ENCODE measurements at places on chromosomes 6 and 20. TPM values are rescaled to one million over a fixed set of nuclear protein-coding genes. Genes with fewer than 3 reads are reported as not detected.

Gene ADGRF1
- polyA plus RNA-seq: 35.3 TPM

Gene CST2
- not detected for polyA plus RNA-seq

Gene DTD1
- 68.3 TPM for polyA plus RNA-seq

Gene TFEB
- 3.0 TPM for polyA plus RNA-seq

Gene FAM184A
- 0.14 TPM for polyA plus RNA-seq

DNA sequence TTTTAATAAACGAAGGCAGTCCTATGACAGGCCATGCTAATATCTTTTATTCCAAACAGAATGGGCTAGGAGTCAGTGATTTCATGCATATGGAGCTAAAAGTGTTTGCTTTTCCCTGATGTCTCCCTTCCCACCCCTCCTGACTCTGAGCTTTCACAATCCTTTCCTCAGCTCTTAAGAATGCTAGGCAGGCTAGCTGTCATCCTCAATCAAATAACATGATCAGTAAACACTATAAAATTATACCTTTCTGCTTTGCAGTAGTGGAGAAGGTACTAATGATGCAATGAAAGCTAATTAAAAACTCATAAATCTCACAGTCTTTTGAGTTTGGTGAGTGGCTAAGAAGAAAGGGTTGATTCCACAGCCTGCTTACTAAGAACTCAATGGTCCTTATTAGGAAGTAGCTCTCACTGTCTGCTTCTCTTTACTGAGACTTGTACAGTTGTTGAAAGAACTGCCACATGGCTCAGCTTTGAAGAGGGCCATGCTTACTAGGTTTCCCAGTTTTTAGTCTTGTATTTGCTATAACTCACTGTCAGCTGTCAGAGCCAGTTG is 250.9 kb upstream of the JAG1 start:
- no peak overlapping the region for H3K4me3 ChIP-seq
- no peaks in the 10 kb centered on the region for H3K27me3 ChIP-seq
- H3K27ac ChIP-seq: no peak overlapping the region
- DNase-seq: no peak
- peaks cover 41% of the 10 kb centered on the region for H3K4me1 ChIP-seq

GRCh38 chr6:35317483-35318195 is 20.0 kb downstream of the DEF6 start:
- no peak for DNase-seq
- peaks cover 22% of the 10 kb centered on the region for H3K36me3 ChIP-seq
- no peak overlapping the region for H3K27ac ChIP-seq
- peaks cover 10% of the 10 kb centered on the region for H3K4me1 ChIP-seq
- H3K27me3 ChIP-seq: no peaks in the 10 kb centered on the region
- peak overlapping the region; percentile 69 for H3K4me3 ChIP-seq

GRCh38 chr20:42775037-42775436 is 414.7 kb downstream of the PTPRT start:
- no peaks in the 10 kb centered on the region for H3K27me3 ChIP-seq
- no peak for DNase-seq
- no peak overlapping the region for H3K27ac ChIP-seq
- no peaks in the 10 kb centered on the region for H3K36me3 ChIP-seq
- no peaks in the 10 kb centered on the region for H3K4me1 ChIP-seq
- no peak overlapping the region for H3K4me3 ChIP-seq

- no peaks in the 10 kb centered on the region for H3K36me3 ChIP-seq
- no peak for DNase-seq
- H3K4me3 ChIP-seq: no peak overlapping the region
- peaks cover 17% of the 10 kb centered on the region for H3K4me1 ChIP-seq
- no peak overlapping the region for H3K27ac ChIP-seq
- H3K27me3 ChIP-seq: no peaks in the 10 kb centered on the region
Observed at GRCh38 chr20:43977252-43977651, 62.6 kb downstream of the TOX2 start.

DNA sequence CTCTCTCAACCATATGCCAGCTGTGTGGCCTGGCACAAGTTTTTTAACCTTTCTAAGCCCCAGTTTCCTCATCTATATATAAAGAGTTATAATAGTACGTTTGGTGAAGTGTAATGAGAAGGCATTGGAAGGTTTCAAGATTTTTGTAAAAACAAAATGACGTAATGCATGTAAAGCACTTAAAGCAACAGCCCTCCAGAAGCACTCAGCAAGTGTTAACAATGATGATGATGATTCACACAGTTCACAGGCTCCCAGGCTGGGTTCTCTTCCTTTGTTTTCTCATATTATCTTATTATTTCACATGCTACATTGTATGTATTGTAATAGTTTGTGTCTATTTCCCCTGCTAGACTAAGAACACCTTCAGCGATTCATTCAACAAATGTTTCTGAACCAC is 6.2 kb downstream of the CEP250 start:
- H3K27me3 ChIP-seq: no peaks in the 10 kb centered on the region
- DNase-seq: no peak
- H3K36me3 ChIP-seq: peaks cover 17% of the 10 kb centered on the region
- no peak overlapping the region for H3K4me3 ChIP-seq
- H3K4me1 ChIP-seq: no peaks in the 10 kb centered on the region
- H3K27ac ChIP-seq: no peak overlapping the region

- H3K27ac ChIP-seq: no peak overlapping the region
- no peaks in the 10 kb centered on the region for H3K27me3 ChIP-seq
- H3K4me3 ChIP-seq: no peak overlapping the region
- H3K36me3 ChIP-seq: no peaks in the 10 kb centered on the region
Observed at GRCh38 chr6:135334169-135334568, 153.1 kb downstream of the MYB start.

DNA sequence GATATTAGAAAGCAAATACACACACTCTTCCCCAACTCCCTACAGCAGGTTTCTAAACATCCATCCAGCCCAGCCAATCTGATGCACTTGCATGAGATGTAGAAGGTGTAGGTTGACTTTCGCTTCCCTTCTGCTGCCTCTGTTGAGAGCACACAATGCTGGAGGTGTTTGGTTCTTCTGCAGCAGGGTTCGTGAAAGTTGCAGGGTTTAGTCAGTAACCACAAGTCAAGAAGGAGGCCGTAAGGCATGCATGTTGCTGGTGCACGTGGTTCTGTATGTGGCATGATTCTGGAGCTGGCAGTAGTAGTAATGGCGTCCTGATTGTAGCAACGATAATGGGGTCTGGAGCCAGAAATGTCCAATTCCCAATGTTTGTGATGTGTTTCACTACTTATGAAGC is 53.0 kb downstream of the DEK start:
- H3K27ac ChIP-seq: no peak overlapping the region
- no peak for DNase-seq
- peaks cover 27% of the 10 kb centered on the region for H3K36me3 ChIP-seq
- H3K4me3 ChIP-seq: no peak overlapping the region

DNA sequence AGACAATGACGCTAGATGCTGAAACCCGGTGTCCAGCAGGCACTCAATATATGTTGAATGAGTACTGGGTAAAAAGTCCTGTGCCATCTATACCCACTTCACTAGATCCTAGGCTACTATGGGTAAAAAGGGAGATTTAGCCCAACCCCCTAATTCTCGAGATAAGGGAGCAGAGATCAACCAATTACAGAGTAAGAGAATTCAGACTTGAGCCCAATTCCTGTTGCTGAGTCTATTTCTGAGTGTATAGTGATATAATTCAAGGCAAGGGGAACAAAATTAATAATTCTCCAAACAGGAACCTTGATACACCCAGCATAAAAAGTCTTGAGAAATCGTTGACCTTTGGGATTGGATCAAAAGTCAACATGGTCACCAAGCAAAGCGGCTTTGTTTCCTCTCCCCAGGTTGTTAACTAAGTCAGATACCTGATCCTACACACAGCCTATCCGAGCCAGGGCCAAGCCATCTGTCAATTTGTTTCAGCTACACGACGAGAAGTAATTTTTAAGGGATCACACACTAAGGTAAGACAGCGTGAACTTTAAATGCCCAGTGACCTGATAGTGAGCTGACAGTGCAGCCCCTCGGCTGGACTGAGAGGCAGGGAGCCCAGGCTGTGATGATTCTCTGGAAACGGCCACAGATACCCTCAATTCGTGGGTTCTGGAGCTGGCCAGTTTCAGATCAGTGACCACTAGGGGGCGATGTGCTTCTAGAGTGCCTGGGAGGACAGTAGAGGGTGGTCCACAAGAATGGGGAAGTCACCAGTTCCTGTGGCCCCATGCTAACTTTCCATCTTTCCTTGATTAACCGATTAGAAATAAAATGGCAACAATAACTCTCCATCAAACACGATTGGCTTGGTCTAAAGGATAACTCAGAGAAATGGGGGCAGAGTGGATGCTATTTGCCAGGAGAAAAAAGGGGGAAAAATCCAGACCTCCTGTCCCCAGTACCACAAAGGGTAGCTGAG is 46.2 kb downstream of the SLC22A23 start:
- H3K27me3 ChIP-seq: no peaks in the 10 kb centered on the region
- no peaks in the 10 kb centered on the region for H3K4me1 ChIP-seq
- H3K36me3 ChIP-seq: no peaks in the 10 kb centered on the region
- no peak for DNase-seq

DNA sequence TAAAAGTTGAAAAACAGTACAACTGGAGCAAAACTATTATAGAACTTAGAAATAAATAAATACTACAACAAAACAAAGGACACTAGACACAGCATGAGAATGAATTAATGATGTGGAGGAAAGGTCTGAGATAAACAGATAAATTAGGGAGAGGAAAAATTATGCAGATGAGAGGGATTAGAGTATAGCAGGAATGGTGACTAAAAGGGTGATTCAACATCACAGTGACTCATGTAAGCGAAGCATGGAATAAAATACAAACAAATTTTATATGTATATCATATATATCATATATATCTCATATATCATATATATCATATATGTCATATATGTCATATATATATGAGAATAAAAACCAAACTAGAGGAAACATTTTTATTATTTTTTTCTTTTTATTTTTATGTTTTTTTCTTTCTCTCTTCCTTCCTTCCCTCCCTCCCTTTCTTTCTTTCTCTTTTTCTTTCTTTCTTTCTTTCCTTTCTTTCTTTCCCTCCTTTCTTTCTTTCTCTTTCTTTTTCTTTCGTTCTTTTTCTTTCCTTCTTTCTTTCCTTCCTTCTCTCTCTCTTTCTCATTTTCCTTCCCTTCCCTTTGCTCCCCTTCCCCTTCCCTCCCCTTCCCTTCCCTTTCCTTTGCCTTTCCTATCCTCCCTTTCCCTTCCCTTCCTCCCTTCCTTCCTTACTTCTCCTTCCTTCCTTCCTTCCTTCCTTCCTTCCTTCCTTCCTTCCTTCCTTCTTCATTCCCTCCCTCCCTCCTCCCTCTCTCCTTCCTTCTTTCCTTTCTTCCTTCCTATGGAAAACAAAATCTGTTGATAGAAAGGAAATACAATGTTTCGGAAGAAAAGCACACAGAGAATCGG is 1014.6 kb downstream of the GRIK2 start:
- H3K27ac ChIP-seq: no peak overlapping the region
- DNase-seq: no peak
- H3K36me3 ChIP-seq: no peaks in the 10 kb centered on the region
- no peaks in the 10 kb centered on the region for H3K4me1 ChIP-seq

DNA sequence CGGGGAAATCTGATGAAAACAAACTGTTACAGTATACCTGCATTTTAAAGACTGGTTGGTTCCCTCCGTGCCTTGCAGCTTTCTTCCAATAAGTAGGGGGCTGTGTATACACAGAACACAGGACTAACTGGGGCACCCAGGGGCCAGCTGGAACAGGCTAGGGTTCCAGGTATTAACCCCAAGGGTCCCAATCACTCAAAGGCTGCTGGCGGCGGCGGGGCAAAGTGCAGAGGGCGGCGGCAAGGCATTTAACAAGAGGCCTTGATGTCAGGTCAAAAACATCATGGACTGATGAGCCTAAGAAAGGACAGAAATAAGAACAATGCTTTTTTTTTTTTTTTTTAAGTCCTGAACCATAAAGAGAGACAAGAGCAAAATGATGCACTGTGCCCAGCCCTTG is 2.5 kb downstream of the PMEPA1 start:
- peaks cover 42% of the 10 kb centered on the region for H3K36me3 ChIP-seq
- DNase-seq: no peak
- H3K27ac ChIP-seq: peak overlapping the region; percentile 83
- H3K4me1 ChIP-seq: peaks cover 53% of the 10 kb centered on the region
- H3K4me3 ChIP-seq: peak overlapping the region; percentile 83

- H3K36me3 ChIP-seq: no peaks in the 10 kb centered on the region
- no peak overlapping the region for H3K4me3 ChIP-seq
- no peaks in the 10 kb centered on the region for H3K27me3 ChIP-seq
Observed at GRCh38 chr6:76703786-76704185, 631.3 kb upstream of the IMPG1 start.

DNA sequence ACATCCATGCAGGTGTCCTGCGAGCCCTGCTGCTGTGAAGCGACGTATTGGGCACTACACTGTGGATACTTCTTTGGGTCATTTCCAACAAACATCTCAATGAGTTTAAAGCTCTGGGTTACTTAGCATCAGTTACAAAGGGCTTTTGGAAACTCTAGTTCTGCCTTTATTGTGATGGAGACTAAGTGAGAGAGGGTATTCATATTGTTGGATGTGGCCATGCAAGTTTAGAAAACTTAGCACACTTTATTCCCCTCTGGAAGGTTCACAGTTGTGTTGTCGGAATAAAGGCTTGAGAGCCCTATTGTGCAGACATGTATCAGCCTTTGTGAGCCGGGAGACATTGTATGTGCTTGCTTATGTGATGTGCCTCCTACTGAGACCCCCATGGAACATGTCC is 22.1 kb downstream of the DUSP22 start:
- H3K4me3 ChIP-seq: no peak overlapping the region
- no peaks in the 10 kb centered on the region for H3K27me3 ChIP-seq
- no peak overlapping the region for H3K27ac ChIP-seq
- no peak for DNase-seq
- peaks cover 3% of the 10 kb centered on the region for H3K36me3 ChIP-seq

DNA sequence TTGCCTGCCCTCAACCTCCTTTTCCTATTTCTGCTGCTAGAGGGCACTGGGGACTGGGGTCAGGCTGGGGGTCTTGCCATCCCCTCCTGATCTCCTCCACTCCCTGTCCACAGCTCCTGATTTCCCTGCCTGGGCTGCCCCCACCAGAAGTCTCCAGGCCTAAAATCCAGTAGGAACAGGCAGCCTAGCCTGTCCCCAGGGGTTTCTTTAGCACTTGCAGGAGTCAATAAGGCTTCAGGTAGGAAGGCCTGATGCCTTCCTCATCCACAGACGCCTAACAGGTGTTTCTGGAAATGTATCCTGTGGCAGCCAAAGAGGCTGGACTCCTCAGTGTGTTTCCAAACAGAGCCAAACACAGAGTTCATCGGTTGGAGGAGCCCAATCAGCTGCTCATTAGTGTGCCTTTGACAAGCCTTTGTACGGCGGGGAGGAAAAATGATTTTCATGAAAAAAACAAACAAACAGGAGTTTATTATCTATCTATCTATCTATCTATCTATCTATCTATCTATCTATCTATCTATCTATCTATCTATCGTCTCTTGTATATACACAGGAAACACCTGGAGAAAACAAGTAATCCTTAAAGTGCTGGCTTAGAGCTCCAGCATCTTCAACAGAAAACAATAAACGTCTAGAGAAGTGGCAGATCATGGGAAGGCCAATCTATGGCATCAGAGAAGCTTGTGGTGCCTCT is 3.7 kb upstream of the RAET1E start:
- H3K27ac ChIP-seq: no peak overlapping the region
- no peak for DNase-seq
